Kasumi-1 (cell line): ENCODE measurements at places on chromosomes 13 and 19.

DNA sequence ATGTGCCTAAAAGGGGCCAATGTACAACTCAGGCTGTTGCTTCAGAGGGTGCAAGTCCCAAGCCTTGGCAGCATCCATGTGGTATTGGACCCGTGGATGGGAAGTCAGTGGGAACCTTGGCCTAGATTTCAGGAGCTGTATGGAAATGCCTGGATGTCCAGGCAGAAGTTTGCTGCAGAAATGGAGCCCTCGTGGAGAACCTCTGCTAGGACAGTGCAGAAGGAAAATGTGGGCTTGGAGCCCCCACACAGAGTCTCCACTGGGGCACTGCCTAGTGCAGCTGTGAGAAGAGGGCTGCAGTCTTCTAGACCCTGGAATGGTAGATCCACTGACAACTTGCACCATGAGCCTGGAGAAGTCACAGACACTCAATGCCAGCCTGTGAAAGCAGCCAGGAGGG, 28.5 kb downstream of the GPC5 start:
- no peak for DNase-seq

GRCh38 chr19:8481201-8481600, 21.2 kb downstream of the PRAM1 start:
- no peak for DNase-seq

DNA sequence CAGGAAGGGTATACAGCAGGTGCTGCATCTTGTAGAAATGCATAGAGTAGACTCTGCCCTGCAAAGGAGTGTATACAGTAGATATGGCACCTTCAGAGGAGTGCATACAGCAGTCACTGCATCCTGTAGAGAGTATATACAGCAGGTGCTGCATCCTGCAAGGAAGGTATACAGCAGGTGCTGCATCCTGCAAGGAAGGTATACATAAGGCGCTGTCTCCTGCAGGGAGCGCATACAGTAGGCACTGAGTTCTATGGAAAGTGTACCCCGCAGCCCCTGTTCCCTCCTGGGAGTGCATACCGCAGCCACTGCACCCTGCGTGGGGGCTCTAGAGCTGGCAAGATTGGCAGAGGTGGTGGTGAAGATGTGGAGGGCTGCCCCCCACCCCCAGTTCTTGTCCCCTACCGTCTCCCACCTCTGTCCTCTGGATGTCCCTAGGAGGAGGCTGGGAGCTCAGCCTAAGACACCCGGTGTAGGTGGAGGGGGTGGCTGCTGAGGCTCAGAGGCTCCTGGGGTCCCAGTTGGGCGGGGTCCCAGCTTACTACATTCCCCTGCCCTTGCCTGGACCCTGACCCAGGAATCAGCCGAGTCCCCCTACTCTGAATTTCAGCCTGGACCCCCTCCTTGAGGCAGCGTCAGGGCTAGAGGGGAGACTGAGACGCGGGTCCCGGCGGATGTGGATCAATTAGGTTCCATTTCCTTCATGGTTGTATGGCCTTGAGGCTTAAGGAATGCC, 2.3 kb upstream of the ADAMTSL5 start:
- no peak for DNase-seq

- DNase-seq: no peak
Observed at GRCh38 chr13:79745081-79745480, 264.1 kb downstream of the NDFIP2 start.

- DNase-seq: no peak
Observed at GRCh38 chr13:93535251-93535650, 308.6 kb downstream of the GPC6 start.

DNA sequence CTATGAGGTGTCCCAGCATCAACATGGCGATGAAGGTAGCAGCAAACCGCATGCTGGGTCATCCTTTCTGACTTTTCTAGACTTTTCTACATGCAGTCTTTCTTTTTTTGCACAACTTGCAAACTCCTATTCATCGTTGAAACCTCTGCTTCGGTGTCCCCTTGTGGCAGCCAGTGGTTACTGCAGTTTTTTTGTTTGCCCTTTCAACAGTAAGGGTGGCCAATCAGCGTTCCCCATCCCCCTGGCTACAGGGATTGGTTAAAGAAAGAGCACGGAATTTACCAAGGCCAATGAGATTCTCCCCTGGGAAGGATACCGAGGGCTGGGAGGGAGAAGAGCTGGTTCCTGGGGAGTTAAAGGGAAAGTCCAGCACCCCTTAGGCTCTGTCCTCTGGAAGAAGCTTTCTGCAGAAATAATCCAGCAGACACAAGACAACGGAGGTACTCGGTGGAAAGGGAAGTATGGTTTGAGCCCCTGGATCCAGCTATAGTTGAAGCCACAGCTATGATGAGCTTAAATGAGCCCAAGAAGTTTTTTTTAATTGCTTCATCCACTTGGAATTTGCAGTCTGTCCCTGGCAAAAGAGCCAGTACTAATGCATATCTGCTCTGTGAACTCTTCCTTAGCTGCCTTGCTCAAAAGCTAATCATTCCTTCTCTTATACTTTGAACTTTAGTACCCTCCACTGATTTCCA, 5.6 kb upstream of the LSM4 start:
- DNase-seq: peak; percentile 99

- no peak for DNase-seq
Observed at GRCh38 chr19:648305-648704, 8.6 kb downstream of the FGF22 start.
